ENCODE measurements at places on chromosomes 1 and 21. TPM values are rescaled to one million over a fixed set of nuclear protein-coding genes. Genes with fewer than 3 reads are reported as not detected.

Gene CADM3
- total RNA-seq = not detected

Gene AP4B1
- total RNA-seq = 18.1 TPM

Gene PLA2G2A
- total RNA-seq = not detected

Gene LCE1A
- not detected for total RNA-seq

Gene SPRR2F
- not detected for total RNA-seq

Gene AIRE
- not detected for total RNA-seq

Gene IL24
- total RNA-seq = under 0.01 TPM

Gene RXRG
- not detected for total RNA-seq

Gene RUNX3
- total RNA-seq = not detected

Gene NHLH1
- total RNA-seq = not detected

Data from IMR-90 (cell line).